ENCODE measurements at places on chromosomes 7 and 10.
A peak's percentile ranks its signal among the peaks of the same experiment; 100 is the strongest.

- DNase-seq, result no peak
Observed at GRCh38 chr10:5159126-5159525, 25.8 kb downstream of the AKR1C8 start.

GRCh38 chr10:15321431-15322341 is 49.4 kb downstream of the FAM171A1 start:
- no peak for DNase-seq

DNA sequence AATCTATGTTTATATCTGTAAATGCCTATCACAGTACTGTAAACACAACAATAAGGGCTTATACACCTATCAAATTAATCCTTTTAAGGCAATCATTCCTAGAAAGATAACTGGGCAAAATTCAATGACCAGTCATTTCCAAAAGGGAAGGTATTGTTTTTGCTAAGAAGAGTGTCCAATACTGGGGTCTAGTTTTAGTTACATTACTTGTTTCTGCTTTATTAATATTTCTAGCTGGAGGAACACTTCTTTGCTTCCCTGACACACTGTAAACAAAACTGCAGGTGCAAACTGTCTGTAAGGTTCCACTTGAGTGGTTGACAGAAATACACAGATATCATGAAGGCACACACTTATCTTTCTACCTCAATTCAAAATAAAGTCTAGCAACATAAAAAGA is 84.2 kb upstream of the FAM133B start:
- peak; percentile 78 for DNase-seq

- no peak for DNase-seq
Observed at GRCh38 chr7:88500131-88500530, 193.4 kb upstream of the STEAP4 start.

DNA sequence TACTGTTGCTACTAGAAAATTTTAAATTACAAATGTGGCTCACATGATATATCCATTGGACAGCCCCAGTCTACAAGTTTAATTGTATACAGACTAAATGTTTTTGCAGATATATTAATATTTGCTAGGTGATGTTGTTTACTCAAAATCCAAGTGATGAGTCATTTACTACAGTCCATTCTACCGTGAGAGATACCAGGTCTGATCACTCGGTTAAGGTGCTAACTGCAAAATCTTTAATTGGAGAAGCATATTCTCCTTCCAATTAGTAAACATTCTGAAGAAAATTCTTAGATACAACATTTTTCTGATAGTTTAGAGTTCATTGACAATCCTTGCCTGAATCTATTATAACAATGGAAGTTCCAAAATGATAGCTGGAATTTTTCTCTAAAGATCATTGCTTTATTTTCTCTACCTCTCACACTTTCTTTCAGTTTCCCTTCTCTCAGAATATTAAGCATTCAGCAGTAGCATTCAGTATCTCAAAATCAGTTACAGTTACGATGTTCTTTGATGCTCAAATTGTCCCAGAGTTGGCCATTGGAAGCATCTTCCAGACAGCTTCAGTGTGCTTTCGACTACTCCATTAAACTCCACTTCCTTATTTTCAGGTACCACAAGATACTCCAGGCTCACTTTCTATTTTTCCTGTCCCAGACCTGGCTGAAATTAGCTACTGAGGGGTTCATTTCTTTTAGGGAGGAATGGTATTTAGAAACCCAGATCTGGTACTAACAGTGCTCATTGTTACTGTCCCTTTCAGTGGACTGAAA is 2.3 kb downstream of the ABCB1 start:
- no peak for DNase-seq

GRCh38 chr10:132859084-132859855 is 73.3 kb upstream of the NKX6-2 start:
- DNase-seq, result no peak

DNA sequence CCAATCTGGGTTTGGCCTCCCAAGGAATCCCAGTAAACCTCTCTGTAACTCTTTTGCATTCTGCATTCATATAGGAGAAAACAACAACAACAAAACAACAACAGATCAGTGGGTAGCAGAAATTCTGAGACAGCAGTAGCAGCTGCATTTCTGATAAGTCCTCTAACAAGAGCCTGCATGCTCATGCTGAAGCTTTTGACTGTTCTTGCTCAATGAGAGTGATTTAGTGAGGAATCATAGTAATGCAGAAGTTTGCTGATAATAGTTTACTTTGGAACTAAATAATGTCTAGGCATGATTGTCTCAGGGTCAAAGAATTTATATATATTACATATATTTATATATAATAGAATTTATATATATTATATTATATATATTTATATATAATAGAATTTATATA is 35.2 kb downstream of the BMPER start:
- no peak for DNase-seq

DNA sequence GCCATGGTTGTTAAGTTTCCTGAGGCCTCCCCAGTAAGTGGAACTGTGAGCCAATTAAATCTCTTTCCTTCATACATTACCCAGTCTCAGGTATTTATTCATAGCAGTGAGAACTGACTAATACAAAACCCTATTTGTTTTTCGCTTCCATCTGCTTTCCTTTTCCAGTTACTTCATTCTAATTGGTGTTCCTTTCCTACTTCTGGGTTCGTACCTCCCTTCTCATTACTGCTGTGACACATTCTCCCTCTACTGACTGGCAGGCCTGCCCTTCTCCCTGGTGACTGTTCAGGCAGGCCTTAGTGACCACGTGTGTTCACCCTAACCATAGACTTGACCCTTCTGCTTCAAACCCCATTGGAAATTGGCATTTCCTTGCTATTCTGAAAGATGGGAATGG is 37.7 kb downstream of the MTURN start:
- DNase-seq, result no peak

DNA sequence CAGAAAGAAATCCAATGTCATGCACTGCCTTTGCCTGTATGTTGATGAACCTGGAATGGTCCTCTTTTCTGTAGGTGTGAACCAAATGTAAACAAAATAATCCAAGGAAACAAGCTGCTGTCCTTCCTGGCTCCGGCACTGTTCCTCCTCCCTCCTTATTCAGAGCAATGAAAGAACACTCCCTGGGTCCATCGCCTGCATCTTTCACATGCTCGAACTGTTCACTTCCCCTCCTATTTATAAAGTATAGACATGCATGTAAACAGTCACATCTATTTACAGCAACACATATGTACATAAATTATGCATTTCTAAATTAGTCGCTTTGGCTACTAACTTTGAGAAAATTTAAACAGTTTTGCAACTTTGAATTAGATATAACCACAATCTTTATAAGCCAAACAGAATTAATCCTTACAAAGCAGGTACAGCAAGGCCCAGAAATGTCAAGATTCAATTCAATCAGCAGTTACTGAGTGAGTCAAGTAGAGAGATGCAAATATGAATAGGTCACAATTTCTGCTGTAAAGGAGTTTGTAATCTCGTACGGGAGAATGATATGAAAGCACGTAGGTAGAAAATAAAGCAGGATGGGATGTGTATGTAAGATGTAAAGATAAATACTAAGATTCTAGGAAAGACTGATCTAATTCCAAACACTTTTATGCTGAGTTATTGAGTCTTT is 162.6 kb downstream of the PIP4K2A start:
- no peak for DNase-seq

- no peak for DNase-seq
Observed at GRCh38 chr10:66329147-66329546, 596.7 kb upstream of the LRRTM3 start.

DNA sequence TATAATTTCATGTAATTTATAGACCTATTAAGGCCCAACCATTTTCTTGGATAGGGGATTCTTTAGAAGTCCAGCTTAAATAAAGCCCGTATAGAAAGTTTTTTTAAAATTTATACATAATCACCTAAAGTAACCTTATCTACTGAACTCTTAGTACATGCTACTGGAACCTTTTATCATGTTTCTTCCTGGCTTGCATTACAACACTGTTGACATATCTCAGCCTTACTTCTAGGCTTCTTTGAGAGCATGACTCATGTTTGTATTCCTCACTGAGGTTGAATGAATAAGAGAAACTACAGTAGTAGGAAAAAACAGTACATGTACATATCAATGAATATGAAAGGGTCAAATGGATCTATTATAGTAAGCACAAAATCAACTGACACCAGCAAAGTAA is 8.2 kb upstream of the MAGI2 start:
- DNase-seq, result no peak

- DNase-seq, result peak; percentile 80
Observed at GRCh38 chr10:74206746-74207145, 55.7 kb downstream of the ADK start.

All from NCI-H510A treated with DMSO at 0.1 percent for 48 hours (cell line).